Hematopoietic multipotent progenitor cell treated with erythropoietin and hydrocortisone succinate and interleukin-3 and kit ligand, for 17 days (in vitro differentiated cells): ENCODE measurements at places on chromosomes 5 and 9.
A peak's percentile ranks its signal among the peaks of the same experiment; 100 is the strongest.

GRCh38 chr9:7333719-7334118 is 465.9 kb downstream of the DMAC1 start:
- DNase-seq, result no peak

DNA sequence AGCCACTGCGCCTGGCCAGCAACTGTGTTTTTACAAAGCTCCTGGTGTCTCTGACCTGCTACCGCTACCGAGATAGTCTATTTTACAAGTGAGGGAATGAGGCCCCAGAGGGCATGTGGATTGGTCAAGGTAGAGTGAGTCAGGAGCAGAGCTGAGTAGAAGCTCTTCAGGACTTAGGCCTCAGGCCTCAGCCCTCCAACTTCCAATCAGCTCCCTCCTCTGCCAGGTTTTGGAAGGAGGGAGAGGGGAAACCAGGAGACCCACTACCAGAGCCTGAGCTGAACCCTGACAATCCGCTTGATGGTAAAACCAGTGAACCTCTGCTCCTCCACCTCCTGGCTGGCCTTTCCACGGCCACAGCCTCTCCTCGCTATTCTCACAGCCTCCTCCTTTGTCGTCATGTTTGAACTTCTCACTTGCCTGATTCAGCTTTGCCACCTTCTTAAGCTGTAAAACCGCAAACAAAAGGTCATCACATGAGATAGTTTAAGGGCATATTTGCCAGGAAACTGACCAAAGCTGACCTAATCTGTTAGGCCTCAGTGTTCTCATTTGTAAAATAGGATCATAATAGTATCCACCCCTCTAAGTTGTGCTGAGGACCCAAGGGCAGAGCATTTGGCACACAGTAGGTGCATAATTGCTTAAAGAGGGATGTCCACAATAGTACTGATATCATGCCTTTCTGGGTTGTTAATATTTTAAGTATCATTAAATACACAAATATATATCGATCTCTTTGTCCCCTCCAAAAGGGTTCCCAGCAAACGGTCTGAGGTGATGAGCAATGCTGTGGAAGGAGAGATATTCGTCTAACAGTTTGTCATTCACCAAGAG is 1.7 kb downstream of the TRAF1 start:
- DNase-seq, result no peak

DNA sequence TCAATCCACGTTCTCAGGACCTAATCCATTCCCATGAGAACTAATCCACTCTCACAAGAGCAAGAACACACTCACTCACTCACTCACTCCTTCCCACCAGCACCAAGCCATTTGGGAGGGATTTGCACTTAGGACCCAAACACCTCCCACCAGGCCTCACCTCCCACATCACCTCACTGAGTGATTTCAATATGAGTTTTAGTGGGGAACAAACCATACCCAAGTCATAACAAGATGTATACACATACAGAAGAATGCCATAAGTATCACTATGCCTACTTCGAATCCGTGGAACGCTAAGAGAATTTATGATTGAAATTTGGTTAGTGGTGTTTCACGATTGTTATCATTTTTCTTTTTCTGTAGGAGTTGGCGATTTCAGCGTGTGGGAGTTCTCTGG is 29.3 kb upstream of the CTSL start:
- DNase-seq, result no peak

DNA sequence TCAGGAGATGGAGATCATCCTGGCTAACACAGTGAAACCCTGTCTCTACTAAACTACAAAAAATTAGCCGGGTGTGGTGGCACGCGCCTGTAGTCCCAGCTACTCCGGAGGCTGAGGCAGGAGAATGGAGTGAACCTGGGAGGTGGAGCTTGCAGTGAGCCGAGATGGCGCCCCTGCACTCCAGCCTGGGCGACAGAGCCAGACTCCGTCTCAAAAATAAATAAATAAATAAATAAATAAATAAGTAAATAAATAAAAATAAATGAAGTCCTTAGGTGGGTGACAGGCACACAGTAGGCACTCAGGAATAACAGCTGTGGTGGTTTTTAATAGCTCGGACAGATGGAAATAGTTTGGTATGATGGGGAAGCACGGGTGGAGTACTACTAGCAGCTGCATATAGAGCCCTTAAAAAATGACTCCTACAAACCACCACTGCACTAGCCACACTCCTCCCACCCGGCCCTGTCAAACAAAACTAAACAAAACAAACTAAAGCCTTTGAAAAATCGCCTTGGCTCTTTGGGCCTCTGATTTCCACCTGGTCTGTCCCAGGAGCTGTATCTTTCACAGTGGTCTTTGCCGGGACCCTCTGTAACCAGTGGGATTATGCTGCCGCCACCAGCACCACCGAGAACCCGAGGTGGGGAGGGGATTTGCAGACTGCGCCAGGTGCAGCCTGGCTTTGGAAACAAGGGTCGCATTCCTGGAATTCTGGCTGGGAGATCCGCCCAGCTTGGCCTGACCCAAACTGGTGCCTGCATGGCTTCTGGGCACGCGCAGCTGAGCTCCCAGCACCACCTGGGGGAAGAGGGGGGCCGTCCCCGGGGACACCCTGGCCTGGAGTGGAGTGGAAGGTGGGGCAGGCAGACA is 5.1 kb upstream of the WDR5 start:
- DNase-seq, result no peak

- no peak for DNase-seq
Measured at GRCh38 chr5:121273833-121274433, 577.7 kb upstream of the FTMT start.

DNA sequence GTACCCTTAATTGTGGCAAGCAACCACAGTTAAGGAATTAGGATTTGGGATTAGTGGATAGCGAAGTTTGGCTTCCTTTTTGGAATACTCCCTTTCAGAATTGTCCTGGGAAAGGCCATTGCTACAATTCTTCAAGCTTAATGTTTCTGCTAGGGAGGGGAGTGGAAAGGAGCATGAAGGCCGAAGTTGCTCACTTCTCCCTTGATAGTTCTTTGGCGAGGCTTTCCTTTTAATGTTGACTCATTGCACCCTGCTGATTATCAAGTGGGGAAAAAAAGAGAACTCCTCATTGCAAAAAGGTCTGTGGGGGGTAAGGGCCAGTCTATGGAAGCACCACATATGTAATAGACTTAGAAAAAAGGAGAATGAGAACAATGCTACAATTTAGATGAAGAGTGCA is 30.7 kb downstream of the GRIN3A start:
- DNase-seq, result no peak

GRCh38 chr5:78587775-78588291 is 60.7 kb downstream of the LHFPL2 start:
- DNase-seq, result peak; percentile 86

- DNase-seq, result no peak
Measured at GRCh38 chr9:135077497-135078200, 9.8 kb upstream of the OLFM1 start.

DNA sequence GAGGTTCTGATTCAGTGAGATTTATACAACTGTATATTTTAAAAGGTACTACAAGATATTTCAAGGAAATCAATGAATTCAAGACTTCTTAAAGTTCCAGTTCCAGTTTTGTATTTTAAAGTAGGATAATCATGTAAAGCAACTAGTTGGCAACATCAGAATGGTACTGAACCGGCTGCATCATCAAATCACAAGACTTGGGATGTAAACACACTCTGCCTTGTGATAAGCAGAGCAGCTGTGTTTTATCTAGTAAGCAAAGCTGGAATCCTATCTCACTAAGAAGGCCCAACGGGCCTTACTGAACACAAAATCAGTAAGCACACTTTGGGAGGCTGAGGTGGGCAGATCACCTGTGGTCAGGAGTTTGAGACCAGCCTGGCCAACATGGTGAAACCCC is 327.2 kb upstream of the NREP start:
- DNase-seq, result no peak

DNA sequence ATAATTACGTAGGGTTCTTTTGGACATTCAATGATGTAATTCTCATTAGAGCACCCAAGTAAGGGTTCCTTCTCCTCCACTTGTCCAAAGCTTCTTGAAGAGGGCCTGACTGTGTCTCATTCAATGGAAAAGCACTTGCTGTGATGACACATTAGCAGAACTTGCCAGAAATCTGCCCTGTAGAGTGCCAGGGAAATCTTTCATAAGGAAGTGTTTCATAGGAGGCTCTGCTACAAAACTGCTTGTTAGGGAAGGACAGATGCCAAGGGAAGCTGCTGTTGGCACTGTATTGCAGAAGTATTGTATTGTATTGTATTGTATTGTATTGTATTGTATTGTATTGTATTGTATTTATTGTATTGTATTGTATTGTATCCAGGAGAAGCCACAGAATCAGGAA is 45.5 kb upstream of the MPDZ start:
- no peak for DNase-seq

- no peak for DNase-seq
Measured at GRCh38 chr5:31613651-31614050, 25.3 kb upstream of the PDZD2 start.

- DNase-seq, result no peak
Measured at GRCh38 chr9:109297899-109298298, 23.0 kb downstream of the EPB41L4B start.

GRCh38 chr9:113481176-113481787 is 17.8 kb downstream of the RGS3 start:
- DNase-seq, result no peak

DNA sequence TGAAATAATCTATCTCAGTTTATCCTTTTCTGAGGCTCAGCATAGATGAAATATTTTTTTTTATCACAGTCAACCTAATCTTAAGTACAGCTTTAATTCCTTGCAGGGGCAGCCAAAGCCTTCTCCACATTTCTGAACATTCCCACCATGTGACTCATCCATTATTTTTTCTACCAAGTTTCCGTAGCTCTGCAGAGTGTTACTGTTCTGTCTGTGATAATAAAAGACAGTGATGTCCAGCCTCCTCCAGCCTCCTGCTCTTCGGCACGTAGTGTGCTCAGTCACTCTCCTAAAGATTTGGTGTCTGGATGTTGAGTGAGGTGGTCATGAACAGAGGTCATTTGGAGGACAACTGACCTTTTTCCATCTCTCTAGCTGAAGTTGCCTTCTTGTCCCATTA is 338.1 kb upstream of the ADAMTS16 start:
- no peak for DNase-seq

- DNase-seq, result no peak
Measured at GRCh38 chr9:114925039-114925438, 5.4 kb downstream of the TNFSF8 start.

- no peak for DNase-seq
Measured at GRCh38 chr5:149257131-149257530, 14.5 kb upstream of the AFAP1L1 start.

DNA sequence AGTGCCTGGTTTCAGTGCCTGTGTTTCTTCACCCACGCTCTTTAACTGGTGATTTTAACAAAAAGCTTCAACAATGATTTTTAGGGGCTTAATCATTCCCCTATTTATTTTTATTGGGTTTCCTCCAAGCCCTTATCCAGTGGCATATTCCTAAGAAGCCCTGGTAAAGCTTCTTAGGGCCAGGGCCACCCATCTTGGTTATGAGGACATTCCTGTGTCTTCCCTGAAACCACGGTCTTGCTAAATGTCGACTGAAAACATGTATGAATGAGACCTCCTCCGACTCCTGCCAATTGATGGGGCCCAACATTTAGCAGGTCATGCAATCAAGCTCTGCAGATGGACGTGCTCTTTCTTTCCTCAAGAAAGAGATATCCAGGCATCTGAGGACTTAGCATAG is 13.7 kb upstream of the CARTPT start:
- DNase-seq, result no peak

GRCh38 chr5:79330071-79330470 is 94.1 kb downstream of the JMY start:
- DNase-seq, result no peak

DNA sequence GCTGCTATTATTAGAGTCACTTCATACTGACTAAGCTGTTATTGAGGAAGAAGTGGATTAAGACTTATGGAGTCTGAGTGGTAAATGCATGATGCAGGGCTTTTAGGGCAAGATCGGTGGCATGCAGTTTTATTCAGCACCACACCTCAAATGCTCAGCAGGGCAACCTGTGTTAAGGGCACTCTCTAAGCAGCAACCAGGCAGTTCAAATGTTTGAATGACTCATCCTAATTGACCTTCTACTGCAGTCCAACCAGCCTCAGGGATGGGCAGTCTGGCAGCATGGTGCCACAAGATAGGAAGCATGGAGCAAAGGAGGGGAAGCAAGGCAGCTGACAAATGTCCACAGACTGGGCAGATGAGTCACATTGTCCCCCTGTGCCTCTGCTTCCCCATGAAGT is 80.2 kb upstream of the MIER3 start:
- DNase-seq, result no peak

- peak; percentile 56 for DNase-seq
Measured at GRCh38 chr9:68970151-68970550, 43.8 kb downstream of the PRKACG start.

GRCh38 chr5:160976181-160976580 is 124.2 kb upstream of the ATP10B start:
- DNase-seq, result no peak

- no peak for DNase-seq
Measured at GRCh38 chr5:75052192-75053053, at the start of gene GCNT4. Gene GCNT4 (minus strand): TSS chr5:75052558. CDS start chr5:75030037, 22,521 bp downstream.

- no peak for DNase-seq
Measured at GRCh38 chr9:113403646-113404045, 2.6 kb upstream of the ALAD start.
